ENCODE measurements at places on chromosomes 5 and 9.
A peak's percentile ranks its signal among the peaks of the same experiment; 100 is the strongest.

GRCh38 chr9:100281676-100282387, 70.9 kb downstream of the TEX10 start:
- DNase-seq: no peak

GRCh38 chr9:133990366-133991213, 1.5 kb downstream of the VAV2 start:
- DNase-seq: no peak

GRCh38 chr9:6759185-6759977, 1.6 kb downstream of the KDM4C start:
- DNase-seq: peak; percentile 5

DNA sequence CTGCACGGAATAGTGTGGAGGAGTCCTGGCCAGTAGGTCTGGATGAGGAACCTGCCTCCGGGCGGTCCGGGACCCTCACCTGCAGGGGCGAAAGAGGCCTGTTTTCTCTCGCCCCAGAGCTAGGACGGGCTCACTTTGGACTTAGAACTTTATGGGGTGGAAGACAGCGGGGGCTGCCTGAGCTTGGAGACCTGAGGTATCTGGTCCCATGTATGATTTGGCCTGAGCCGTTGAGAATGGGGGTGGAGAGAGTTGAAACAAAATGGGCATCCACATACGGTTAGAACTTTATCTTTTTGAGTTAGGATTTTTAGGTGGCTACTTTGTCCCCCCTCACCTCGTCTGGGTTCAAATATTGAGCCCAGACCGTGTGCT, 681 bp upstream of the ETF1 start:
- DNase-seq: no peak

DNA sequence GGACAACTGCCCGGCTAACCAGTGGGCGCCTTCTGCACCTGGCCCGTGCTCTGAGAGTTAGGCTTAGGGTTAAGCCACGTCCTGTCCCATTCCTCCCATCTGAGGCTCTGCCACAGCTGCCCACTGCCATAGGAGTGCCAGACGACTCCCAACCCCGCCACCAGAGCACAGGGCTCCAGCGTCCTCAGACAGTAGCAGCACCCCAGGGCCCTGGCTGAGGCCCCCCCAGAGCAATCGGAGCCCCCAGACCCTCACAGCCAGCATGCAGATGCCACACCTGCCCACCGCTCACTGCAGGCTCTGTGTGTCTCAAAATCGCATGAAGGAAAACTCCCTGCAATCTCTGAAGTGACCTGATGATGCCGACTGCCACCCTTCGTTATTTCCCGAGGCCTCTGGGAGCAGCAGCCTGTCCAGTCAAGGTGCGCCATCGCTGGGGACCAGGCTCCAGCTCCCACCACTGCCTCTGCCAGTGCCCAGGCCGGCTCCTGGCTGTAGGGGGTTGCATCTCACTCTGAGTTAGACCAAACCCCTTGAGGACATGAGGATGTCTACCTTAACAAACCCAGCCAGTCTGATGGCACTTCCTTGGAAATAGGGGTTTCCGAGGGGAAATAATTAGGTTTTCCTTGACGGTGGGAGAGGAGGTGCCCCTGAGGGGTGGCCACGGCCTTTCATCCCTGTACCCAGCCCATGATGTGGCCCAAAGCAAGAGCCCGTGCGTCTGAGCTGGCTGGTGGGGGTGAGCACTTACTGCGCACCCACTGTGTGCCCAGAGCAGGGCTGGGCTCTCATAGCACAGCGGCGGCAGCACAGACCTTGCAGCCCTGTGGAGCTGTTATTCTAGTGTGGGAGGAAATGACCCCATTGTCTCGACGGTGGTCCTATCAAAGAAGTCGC, 58.0 kb upstream of the RNF130 start:
- no peak for DNase-seq

DNA sequence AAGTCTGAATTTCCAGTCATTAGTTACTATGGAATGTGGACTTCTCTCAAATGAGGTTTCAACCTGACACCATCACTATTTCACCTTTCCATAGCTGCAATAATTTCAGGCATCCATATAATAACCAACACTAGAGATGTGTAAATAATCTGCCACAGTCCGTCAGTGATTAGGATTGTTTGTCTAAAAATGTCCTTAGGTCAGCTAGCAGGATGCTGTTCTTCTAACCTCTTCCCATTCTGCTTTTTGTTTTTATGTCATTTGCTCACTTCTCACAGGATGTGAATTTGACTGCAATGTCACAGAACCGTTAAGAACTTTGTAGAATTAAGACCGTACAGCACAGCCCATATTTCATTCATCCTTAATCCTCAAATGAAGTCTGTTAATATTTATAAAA, 166.4 kb upstream of the RASA1 start:
- no peak for DNase-seq

Data from stimulated activated CD8-positive, alpha-beta memory T cell treated with anti-CD3 and anti-CD28 coated beads, Interleukin-4, amount 100 ng/mL, for 1 hour (primary cell).